ENCODE measurements at places on chromosomes 6 and 20.

DNA sequence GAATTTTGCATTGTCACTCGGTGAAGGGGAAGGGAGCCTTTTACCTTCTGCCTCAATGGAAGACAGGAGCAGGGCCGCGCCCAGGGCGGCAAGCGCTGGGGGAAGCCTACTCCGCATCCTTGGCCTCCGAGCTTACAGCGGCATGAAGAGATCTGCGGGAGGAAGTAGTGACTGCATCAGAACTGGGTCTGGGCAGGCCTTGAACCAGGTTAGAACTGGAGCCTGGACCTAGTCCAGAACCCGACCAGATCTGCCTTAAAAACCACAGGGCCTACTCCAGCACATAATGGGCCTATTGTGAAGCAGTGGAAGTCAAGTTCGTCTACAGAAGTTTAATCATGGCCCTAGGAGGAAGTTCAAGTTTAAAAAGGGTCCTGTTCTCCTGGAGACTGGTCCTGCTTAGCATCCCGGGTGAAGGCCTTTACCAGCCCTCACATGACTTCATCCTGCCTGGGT is 3.1 kb downstream of the COL12A1 start:
- DNase-seq: no peak

DNA sequence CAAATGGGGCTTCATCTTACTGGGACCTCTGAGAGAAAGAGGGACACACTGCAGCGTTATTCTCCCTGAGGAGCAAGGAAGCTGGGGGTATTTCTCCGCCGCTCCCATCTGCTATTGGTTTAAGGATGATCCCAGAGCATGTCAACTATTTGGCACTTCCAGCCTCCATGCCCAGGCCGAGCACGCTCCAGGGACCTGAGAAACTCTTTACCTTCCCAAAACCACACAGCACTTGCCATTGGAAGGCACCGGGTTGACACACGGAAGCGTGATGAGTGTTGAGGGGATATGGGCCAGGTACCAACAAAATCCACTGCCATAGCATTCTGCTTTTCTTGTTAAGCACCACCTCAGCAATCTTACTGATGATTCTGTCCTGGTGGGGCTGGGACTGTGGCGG is 92.4 kb upstream of the SLC24A3 start:
- no peak for DNase-seq

DNA sequence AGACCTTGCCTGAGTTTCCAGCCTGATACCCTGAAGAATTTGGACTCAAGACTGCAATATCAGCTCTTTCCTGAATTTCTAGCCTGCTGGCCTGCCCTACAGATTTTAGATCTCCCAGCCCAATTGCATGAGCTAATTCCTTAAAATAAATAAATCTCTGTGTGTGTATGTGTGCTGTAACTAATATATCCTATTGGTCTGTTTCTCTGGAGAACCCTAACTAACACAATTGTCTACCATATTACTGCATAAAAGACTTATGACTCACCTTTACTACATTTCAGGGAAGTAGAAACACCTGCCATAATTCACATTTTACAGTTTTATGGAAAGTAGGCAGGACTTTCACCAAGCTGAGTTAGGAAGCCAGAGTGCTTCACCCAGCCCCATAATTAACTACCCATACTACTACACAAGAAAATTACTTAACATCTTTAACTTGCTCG is 90.7 kb upstream of the BEND6 start:
- no peak for DNase-seq

GRCh38 chr6:47239546-47239945 is 70.2 kb downstream of the TNFRSF21 start:
- DNase-seq: no peak

DNA sequence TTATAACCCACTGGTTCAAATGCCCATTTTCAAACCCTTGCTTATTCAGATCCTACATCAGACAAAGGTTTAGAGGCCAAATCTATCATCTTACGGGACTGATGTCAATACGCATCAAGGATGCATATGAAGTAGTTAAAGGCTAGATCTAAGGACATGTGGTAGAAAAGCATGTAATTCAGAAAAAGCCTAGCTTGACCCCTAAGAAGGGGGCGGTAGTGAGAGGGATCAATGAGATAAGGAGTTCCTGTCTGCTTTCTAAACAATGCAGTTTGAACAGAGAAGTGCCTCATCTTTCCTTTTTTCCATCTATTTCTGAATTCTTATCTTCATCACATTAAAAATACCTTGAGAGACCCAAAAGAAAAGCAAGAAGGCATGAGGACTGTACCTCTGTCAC is 237.7 kb downstream of the ARHGAP18 start:
- no peak for DNase-seq

Measured in activated gamma-delta T cell treated with Interleukin-2 at 50 U/mL for 16 hours (primary cell).